Right ventricle myocardium superior (tissue), 1 donor: ENCODE measurements at places on chromosomes 6 and 20. TPM values are rescaled to one million over a fixed set of nuclear protein-coding genes. Genes with fewer than 3 reads are reported as not detected.

DNA sequence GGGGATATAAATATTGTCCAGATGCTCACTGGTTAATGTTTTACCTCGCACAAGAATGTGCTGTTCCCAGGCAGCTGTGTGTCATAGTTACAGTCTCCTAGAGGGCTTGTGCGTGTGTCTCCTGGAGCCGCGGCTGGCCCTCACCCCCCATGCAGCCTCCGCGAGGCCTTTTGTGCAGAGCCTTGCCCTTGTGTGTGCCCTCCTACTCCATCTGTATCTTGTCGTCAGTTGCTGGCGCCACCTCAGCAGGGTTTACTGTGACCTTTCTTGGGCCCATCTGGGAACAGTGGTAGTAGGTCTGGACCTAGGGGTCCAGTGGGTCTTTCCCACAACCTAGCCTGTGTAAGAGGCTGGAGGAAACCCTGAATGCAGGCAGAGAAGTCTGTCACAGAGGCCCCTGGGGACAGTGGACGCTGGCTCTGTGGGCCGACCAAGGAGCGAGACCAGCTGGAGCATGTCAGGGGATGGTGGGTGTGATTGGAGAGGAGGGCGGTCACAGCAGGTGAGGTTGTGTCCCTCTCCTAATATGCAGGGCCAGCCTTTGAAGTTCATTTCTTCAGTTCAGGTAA, 35.2 kb downstream of the PPP1R14C start:
- DNase-seq = peak; percentile 62

TDRD6 gene
- total RNA-seq = 0.32 TPM

PAX1 gene
- not detected for total RNA-seq

GRCh38 chr6:35240838-35241801, 18.4 kb upstream of the ZNF76 start:
- peak; percentile 82 for DNase-seq

GRCh38 chr6:149499066-149499465, 14.3 kb upstream of the ZC3H12D start:
- DNase-seq = no peak
